PC-9 (cell line): ENCODE measurements at places on chromosomes 2 and 18. TPM values are rescaled to one million over a fixed set of nuclear protein-coding genes. Genes with fewer than 3 reads are reported as not detected.

KIDINS220 gene
- total RNA-seq: 11.0 and 13.9 TPM in 2 replicates

TBR1 gene
- not detected in 2 replicates for total RNA-seq

ATP8B1 gene
- total RNA-seq: 16.7 and 23.4 TPM in 2 replicates

EFEMP1 gene
- 61.3 and 86.3 TPM in 2 replicates for total RNA-seq

MTCL1 gene
- 29.6 and 30.0 TPM in 2 replicates for total RNA-seq

VWA3B gene
- not detected in 2 replicates for total RNA-seq

CERKL gene
- 1.5 and 1.6 TPM in 2 replicates for total RNA-seq

PJVK gene
- 14.6 and 16.9 TPM in 2 replicates for total RNA-seq

TLX2 gene
- 3.1 and 3.8 TPM in 2 replicates for total RNA-seq

G6PC2 gene
- total RNA-seq: not detected in 2 replicates

CD207 gene
- not detected in 2 replicates for total RNA-seq

RFX8 gene
- total RNA-seq: not detected in 2 replicates

CD28 gene
- total RNA-seq: not detected in 2 replicates

HOXD8 gene
- 0.39 and 0.50 TPM in 2 replicates for total RNA-seq

CAPN10 gene
- 49.8 and 70.3 TPM in 2 replicates for total RNA-seq

NYAP2 gene
- total RNA-seq: 0.30 and 0.65 TPM in 2 replicates

PARD3B gene
- 7.6 and 13.2 TPM in 2 replicates for total RNA-seq

FBLN7 gene
- 0.70 and 1.6 TPM in 2 replicates for total RNA-seq

LYG1 gene
- total RNA-seq: 0.78 and 1.5 TPM in 2 replicates

PLEK gene
- total RNA-seq: not detected in 2 replicates

RETSAT gene
- 52.1 and 57.8 TPM in 2 replicates for total RNA-seq

TMEM131 gene
- total RNA-seq: 22.8 and 29.6 TPM in 2 replicates

DHRS9 gene
- total RNA-seq: not detected in 2 replicates

KLF11 gene
- total RNA-seq: 10.9 and 14.6 TPM in 2 replicates

UPP2 gene
- total RNA-seq: not detected in 2 replicates

FEV gene
- total RNA-seq: not detected in 2 replicates

RAB6C gene
- total RNA-seq: not detected in 2 replicates

SP100 gene
- total RNA-seq: 50.2 and 61.7 TPM in 2 replicates

GRP gene
- not detected in 2 replicates for total RNA-seq

TNFAIP6 gene
- not detected in 2 replicates for total RNA-seq

INPP5D gene
- 0.55 and 0.74 TPM in 2 replicates for total RNA-seq

SKOR2 gene
- total RNA-seq: not detected in 2 replicates

RNF138 gene
- total RNA-seq: 21.5 and 24.1 TPM in 2 replicates

CTAGE1 gene
- not detected in 2 replicates for total RNA-seq

STAT4 gene
- total RNA-seq: 0.23 and 0.70 TPM in 2 replicates

FTCDNL1 gene
- total RNA-seq: 2.7 and 5.2 TPM in 2 replicates

PNPT1 gene
- total RNA-seq: 23.1 and 34.1 TPM in 2 replicates
